ENCODE measurements at places on chromosomes 1 and 21.

GRCh38 chr21:46515109-46515508 is 56.4 kb downstream of the DIP2A start:
- DNase-seq = no peak

DNA sequence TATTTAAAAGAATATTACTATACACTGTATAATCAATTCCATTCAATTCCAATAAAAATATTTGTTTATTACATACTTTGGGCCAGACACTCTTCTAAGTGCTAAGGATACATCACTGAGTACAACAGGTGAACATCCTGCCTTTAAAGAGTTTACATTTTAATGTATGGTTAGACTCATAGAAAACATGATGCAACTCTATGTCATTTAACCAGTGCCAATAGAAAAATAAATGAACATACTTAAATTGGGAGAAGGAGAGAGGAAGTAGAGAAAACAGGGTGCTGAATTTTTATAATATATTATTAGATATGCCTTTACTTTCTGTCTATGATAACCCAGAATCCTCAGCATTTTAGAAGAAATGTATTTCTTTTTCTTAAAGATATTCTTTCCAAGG is 119.2 kb downstream of the TSEN15 start:
- DNase-seq = no peak

- no peak for DNase-seq
Measured at GRCh38 chr1:170530972-170531757, 801 bp upstream of the GORAB start.

GRCh38 chr21:30958741-30959140 is 77.4 kb upstream of the KRTAP11-1 start:
- DNase-seq = no peak

- DNase-seq = no peak
Measured at GRCh38 chr21:22019766-22020165, 1021.6 kb downstream of the NCAM2 start.

- no peak for DNase-seq
Measured at GRCh38 chr21:39610703-39611102, 2.0 kb upstream of the B3GALT5 start.

DNA sequence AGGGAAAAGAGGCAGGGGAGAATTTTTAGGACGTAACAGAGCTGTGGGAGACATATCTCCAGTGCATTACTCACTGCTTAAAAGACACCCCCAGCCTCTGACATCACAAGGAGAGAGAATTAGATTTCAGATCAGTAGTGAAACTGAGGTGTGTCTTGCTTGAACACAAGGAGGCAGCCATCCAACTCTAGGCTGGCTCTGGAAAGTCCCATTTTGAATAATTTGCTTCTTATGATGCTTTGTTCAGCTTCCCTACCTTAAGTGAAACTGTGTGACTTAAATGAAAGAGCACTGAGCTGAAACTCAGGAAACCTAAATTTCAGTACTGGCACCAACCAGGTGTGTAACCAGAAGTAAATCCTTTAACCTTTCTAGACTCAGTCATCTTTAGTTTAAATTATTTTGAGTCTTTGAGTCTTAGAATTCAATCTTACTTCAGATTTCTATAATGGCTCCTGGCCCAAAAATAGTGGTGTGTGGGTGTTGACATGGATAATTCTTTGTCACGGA is 251.6 kb upstream of the SGIP1 start:
- DNase-seq = no peak

DNA sequence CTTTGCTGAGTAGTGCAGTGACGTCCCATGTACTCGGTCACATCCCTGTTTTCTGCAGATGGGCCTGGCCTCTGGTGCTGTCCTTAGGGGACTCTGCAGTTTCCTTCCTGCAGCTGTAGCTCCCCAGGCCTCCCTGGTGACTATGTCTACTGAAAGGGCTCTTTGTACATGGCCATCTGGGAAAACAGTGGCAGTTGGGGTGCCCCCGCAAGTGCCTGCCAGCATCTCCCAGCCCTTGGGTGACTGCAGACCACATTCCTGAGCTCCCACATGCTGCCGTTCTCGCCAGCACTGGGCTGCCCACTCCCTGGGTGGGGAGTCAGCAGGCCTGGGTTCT is 37.5 kb upstream of the KCNA10 start:
- DNase-seq = no peak

DNA sequence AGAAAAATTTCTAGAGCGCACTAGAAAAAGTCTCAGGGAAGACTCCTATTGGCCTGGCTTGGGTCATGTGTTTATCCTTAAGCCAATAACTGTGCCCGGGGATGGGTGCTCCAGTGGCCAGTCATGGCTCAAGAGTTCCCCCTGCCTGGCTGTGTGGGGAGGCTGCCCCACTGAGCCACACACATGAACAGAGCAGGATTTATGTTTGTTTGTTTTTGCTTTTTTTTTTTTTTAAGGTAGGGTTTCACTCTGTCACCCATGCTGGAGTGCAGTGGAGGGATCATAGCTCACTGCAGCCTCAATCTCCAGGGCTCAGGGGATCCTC is 21.8 kb downstream of the EDN2 start:
- no peak for DNase-seq

DNA sequence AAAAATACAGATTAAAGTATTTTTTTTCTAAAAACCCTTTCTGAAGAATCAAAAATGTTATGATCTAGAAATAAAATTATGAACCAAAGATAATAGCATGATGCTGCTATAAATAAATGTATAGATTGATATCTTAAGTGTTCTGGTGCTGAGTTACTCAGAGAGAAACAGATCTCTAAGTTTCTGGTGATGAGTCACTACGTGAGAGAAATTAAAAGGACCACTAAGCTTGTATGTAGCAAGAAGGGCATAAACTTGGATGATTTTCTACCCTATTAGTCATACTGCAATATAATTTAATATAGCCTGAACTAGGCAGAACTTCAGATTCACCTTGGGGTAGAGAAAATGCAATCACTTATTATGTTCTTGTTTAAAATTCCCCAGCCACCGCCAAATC is 514.8 kb downstream of the AMY1C start:
- DNase-seq = no peak

- DNase-seq = peak; percentile 76
Measured at GRCh38 chr1:35691080-35691479, 27.6 kb downstream of the C1orf216 start.

DNA sequence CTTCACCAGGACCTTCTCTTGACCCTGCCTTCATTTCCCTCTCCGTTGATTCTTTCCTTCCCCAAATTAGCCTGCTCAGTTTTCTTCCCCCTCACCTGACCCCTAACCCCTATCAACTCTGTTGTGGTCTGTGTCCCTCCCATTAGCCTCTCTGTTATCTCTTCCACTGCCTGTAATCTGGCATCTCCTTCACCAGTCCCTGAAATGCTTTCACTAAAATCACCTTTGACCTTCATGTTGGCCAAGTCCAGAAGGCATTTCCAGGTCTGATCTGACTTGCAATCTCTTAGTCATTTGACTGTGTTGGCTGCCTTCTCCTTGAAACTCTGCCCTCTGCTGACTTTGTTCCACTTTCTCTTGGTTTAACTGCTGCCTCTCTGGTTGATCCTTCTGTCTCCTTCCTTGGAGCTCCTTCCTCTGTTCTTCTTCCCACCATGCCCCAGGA is 28.2 kb downstream of the ATP8B2 start:
- no peak for DNase-seq

DNA sequence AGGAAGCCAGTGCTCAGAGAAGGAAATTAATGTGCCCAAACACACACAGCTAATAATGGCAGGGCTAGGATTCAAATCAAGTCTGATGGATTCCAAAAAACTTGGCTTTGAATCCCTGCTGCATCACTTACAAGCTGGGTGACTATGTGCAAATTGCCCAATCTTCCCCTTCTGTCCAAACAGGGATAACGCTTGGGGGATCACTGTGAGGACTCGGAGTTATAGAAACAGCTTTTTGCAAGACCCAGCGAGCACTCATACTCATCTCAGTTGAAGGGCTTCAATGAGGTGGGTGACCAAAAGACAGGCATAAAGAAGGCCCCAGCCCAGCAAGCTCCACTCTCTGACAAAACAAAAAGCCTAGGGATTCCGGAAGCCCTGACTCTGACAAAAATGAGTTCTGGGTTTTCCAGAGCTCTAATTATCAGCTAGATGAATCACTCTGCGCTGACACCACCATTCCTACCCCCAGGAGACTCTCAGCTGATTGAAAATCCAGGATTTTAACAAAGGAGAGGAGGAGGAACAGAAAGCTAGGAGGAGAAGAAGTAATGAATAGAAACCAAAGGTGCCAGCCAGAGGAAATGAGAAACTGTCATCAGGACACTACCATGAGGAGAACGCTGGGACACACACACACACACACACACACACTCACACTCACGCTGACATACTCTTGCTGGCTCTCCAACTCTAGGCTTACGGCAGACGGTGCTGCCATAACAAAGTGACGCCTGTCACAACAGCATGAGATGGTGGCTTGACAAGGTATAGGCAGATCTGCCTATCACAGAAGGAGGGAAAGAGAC is 1.6 kb upstream of the STK40 start:
- DNase-seq = no peak

DNA sequence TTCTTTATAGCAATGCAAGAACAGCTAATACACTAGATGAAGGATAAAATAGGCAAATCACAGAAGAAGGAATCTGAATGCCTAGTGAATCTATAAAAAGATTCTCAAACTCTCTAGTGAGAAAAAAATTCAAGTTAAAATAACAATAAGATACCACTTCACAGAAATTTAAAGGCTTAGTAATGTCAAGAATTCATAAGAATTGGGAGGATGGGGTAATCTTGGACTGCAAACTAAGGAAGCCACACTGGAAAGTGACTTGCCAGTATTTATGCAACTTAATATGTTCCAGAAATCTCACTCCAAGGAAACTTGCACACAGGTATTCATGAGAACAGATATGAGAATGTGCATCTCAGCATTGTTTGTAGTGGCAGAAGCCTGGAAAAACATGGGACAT is 38.9 kb upstream of the PRRC2C start:
- no peak for DNase-seq

DNA sequence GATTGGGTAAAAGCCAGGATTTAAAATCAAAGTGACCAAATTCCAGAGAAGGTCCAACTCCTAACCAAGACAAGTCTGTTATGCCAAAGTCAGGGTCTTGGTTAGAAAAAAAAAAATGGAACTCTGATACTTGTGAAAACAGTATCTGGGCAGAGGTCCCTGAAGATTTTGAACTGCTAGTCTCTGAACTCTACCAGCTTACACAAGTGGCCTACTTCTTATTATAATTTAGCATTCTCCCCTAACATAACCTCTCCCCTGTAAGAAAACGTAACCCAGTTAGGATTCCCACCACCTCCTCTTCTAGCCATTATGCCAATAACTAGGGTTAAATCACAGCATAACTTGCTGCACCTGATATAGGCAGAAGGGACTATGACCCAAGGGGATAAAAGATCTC is 220.5 kb downstream of the COL24A1 start:
- DNase-seq = no peak

- no peak for DNase-seq
Measured at GRCh38 chr1:27607239-27607804, 3.4 kb upstream of the AHDC1 start.

DNA sequence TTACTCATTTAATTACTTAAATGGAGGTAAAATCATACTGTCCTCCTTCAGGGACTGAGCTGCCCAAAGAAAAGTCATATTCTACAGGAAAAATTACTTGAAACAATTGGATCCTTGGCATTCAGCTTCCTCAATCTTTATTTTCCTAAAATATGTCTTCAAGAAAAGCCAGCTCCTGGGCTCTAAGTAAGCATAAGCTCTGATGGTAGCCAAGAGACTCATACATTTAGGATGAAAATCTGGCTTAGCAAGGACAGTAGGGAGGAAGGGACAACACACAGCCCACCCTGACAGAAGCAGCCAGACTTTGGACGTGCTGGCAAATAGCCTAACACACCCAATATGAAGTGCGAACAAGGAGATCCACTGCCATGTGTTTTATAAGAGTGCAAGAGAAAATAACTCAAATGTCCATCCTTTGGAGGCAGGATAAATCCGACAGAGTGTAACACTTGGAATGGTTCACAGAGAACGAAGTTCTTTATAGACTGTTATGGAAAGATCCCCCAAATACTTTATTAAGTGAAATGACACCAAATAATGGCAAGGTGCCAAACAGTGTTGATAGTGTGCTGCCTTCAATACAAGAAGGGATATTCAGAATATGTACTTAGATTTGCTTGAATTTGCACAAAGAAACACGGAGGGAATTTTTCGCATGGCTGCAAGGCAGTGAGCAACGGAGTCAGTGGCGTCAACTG is 14.1 kb downstream of the CAPN8 start:
- no peak for DNase-seq

- no peak for DNase-seq
Measured at GRCh38 chr1:3173381-3173980, 104.5 kb downstream of the PRDM16 start.

- no peak for DNase-seq
Measured at GRCh38 chr1:56819387-56819899, at the start of gene FYB2. Gene FYB2, minus strand, starts transcription at chr1:56819404. Its CDS starts 114 bp downstream, at chr1:56819290.

DNA sequence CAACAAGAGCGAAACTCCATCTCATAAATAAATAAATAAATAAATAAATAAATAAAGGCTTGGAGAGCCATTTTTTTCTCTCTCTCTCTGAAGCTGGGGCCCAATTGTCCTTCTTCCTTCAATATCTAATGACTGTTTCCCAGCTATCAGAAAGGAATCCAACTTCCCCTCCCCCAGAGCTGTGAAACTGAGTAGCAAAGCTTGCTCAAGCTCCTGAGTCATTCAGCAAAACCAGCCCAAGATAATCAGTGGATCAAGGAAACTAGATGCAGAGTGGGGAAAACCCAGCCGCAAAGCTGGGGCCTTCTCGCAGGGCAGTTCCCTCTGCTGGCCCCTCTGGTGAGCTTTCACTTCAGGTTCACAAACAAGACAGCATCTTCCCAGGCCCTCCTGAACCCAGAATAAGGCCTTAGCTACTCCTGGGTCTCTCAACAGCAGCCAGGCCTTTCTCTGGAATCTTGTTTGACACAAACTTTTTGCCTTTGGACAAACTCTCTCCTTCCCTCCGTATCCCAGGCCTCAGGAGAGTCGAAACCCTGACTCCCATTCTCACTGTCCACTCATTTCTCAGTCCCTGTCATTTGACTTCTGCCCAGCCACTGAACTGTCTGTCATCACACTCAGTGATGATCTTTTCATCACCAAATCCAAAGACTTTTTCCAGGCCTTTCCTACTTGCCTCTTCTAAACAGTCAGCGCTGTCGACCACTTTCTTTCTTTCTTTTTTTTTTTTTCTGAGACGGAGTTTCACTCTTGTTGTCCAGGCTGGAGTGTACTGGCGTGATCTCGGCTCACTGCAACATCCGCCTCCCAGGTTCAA is 18.0 kb upstream of the PTP4A2 start:
- DNase-seq = no peak

- DNase-seq = no peak
Measured at GRCh38 chr1:63891060-63891690, 117.4 kb downstream of the ROR1 start.

DNA sequence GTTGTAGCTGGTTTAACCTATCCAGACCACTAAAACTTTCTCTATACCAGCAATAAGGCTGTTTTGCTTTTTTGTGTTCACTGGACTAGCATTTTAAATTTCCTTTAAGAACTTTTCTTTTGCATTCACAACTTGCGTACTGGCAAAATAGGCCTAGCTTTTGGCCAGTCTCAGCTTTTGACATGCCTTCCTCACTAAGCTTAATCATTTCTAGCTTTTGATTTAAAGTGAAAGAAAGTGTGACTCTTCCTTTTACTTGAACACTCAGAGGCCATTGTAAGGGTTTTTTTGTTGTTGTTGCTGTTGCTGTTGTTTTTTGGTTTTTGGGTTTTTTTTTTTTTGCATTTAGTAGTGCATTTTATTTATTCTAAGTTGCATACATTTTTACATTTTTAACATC is 15.2 kb downstream of the RPAP2 start:
- DNase-seq = no peak
